ENCODE measurements at places on chromosomes 3 and 15.

- DNase-seq = no peak
Observed at GRCh38 chr3:134704556-134704955, 53.7 kb upstream of the KY start.

GRCh38 chr3:17478673-17479072 is 263.8 kb downstream of the TBC1D5 start:
- DNase-seq = peak; percentile 32

DNA sequence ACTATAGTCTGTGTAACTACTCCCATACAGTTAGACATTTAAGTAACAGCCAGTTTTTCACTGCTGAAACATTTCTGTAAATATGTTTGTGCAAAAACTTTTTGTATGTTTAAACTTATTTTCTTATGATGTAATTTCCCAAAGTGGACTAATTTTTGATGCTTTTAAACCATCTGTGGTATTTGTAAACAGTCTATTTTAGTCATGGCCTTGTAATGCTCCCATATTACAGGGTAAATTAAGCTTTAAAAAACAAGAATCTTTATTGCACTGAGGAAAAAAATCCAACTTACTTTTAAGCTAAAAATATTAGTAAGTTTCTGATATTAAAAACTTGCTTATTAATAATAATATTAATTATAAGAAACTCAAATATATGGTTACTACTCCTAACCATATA is 13.5 kb downstream of the CCDC14 start:
- no peak for DNase-seq

DNA sequence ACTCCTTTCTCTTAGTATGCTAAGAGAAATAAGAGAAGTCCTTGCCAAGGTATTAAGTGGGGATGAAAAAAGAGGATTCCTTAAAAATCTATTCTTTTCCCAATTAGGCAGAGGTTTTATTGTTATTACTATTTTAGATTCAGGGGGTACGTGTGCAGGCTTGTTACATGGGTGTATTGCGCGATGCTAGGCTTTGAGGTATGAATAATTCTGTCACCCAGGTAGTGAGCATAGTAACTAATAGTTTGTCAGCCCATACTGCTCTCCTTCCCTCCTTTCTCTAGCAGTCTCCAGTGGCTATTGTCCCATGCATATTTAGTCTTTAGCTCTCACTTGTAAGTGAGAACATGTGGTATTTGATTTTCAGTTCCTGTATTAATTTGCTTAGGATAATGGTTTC is 83.9 kb downstream of the LEKR1 start:
- no peak for DNase-seq

GRCh38 chr3:150252462-150252861 is 155.6 kb upstream of the TSC22D2 start:
- peak; percentile 67 for DNase-seq

GRCh38 chr15:85329561-85330422 is 50.6 kb upstream of the AKAP13 start:
- DNase-seq = peak; percentile 75

DNA sequence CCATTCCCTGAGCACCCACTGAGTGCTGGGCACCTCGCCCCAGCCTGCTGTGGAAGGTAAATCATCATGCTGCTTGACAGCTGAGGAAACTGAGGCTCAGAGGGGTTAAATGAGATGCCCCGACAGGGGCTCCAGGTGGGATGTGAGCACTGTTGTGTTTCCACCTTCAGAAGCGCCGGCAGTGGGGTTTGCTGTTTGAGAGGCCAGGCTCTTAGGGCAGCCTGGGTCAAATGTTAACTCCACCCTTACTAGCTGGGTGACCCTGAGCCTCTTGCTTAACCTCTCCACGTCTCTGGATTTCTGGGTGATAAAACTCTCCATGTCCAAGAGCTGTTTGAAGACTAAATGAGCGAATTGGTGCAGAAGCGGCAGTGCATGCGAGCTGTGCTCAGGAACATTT is 43.1 kb downstream of the FAM3D start:
- no peak for DNase-seq

GRCh38 chr3:157683668-157684067 is 180.5 kb upstream of the VEPH1 start:
- DNase-seq = no peak

- no peak for DNase-seq
Observed at GRCh38 chr3:23219552-23219951, 16.4 kb downstream of the UBE2E2 start.

DNA sequence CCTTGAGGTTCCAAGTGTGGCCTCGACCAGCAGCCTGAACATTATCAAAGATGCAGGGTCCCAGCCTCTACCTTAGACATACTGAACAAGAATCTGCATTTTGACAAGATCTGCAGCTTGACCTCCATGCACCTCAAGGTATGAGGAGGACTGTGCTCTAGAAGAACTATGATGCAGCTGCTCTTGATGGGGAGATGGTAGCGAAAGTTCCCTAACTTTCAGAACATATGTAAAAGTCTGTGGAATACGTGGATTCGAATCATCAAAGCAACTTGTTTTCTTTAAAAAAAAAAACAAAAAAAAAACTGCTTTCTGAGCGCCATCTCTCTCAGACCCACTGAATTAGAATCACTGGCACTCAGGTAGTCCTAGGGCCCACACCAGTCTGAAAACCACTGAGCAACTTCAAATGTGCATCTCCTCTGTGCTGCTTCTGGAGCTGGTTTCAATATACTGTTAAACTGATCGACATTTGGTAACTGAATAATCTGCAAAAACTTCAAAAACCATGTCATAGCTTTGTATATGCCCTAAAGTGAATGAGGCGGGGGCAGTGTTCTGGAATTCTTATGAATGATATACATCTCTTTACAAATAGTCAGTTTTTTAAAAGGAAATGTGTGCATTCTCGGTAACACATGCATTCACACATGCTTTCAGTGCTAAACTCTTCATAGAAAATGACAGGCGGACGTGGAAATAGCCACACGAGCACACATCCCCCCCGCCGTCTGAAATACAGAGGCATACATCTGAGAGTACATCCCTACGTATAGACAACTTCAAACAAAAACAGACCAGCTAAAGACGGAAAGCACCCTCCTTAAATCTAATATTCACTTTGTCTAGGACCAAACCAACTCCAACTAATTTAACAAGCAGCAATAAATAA is 128.8 kb downstream of the FOXP1 start:
- no peak for DNase-seq

DNA sequence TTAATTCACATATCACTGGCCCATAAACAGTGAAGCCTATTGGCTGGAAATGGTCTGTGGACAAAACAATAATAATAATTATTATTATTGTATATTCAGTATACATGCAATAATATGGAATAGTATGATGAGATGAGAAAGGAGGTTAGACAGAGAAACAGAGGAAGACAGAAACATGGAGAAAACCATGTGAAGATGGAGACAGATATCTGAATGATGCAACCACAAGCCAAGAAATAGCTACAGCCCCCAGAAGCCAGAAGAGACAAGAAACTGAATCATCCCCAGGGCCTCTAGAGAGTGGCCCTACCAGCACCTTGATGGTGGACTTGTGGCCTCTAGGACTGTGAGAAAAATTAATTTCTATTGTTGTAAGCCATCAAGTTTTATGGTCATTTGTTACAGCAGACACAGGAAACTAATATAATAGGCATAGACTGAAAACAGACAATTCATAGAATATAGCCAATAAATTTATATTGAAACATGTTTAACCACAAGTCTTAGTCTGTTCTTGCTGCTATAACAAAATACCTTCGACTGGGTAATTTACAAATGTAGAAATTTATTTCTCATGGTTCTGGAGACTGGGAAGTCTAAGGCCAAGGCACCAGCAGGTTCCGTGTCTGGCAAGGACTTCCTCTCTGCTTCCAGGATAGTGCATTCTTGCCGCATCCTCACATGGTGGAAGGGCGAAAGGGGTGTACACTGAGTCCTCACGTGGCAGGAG is 31.6 kb downstream of the MCF2L2 start:
- no peak for DNase-seq

- DNase-seq = no peak
Observed at GRCh38 chr3:26368312-26368711, 254.3 kb upstream of the LRRC3B start.

GRCh38 chr15:91308855-91309254 is 208.8 kb downstream of the SV2B start:
- DNase-seq = no peak

DNA sequence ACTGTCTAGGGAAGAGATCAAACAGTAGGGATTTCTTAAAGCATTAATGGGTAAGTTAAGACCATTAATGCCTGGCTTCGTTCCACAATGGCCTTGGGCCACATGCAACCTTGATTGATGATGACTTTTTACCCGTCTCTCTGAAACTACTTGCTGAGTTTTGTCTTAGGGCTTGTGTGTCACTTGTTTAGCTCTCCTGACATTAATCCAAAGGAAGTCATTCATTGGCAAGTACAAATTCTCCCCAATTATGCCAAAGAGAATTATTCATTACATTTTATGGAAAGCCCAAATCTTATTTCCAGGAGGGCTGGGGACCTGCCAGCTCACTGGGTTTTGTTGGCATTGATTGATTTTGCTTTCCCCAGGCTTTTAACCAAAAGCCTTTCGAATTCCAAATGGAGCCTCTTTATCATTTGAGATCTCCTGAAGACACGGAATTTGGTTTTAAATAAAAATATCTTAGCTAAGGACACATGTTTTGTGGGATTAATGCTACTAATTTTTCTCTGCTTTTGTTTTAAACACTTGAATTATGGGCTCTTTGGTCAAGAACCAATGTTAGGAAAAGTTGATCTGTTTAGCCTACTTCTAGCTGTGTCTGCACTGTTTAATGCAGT is 40.7 kb downstream of the SERPINI1 start:
- no peak for DNase-seq

- DNase-seq = no peak
Observed at GRCh38 chr3:119555309-119555735, 4.1 kb downstream of the CD80 start.

- no peak for DNase-seq
Observed at GRCh38 chr3:71341721-71342120, 241.8 kb downstream of the FOXP1 start.

DNA sequence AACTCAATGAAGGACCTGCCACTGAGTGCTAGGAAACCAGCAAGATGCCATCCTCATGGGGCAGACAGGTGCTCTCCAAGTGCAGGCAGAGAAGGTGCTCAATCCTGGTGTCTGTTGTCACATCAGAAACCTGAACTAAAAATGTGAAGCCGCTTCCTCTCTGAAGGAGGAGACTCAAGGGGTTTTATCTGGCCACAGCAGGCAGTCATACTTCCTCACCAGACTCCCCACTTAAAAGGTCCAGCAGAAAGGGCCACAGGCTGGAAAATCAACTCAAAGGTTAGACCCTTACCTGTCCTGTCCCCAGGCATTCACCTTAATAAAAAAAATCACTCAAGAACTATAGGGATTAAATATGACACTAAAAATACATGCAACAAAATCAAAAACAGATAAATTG is 4.8 kb downstream of the CCDC12 start:
- DNase-seq = no peak

- no peak for DNase-seq
Observed at GRCh38 chr3:43362183-43362582, 75.8 kb downstream of the SNRK start.

All from large intestine (tissue), 12 donors.